ENCODE measurements at places on chromosomes 4 and X.

DNA sequence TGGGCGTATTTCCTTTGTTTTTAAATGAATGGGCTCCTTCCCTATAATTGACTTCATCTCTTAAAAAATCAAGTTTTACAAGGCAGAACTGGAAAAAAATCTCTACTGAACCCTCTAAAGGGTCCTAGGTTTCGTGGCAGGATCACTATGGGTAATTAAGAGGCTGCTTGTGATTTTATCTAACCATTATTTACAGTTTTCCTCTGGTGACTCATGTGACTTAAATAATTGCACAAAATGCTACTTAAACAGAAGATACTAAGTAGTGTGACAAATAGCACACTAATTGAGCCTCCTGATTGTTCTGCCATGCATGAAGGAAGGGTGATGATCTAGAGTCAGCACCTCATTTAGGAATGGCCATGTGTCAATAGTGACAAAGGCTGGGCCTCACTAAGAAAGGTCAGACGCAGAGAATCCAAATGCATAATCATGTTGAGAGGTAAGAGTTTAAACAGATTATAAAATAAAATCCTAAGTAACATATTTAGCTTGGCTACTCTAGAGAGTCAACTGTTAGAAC is 35.5 kb downstream of the OFD1 start:
- DNase-seq, result no peak

DNA sequence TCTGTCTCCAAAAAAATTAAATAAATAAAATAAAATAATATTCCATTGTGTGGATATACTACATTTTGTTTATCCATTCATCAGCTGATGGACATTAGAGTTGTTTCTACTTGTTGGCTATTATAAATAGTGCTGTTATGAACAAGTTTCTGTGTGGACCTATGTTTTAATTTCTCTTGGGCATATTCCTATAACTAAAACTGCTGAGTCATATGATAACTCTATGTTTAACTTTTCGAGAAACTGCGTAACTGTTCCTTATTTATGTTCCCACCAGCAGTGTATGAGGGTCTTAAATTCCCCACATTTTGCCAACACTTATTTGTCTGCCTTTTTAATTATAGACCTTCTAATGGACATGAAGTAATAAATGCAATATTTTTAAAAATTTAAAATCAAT is 369.5 kb downstream of the CHIC1 start:
- no peak for DNase-seq

DNA sequence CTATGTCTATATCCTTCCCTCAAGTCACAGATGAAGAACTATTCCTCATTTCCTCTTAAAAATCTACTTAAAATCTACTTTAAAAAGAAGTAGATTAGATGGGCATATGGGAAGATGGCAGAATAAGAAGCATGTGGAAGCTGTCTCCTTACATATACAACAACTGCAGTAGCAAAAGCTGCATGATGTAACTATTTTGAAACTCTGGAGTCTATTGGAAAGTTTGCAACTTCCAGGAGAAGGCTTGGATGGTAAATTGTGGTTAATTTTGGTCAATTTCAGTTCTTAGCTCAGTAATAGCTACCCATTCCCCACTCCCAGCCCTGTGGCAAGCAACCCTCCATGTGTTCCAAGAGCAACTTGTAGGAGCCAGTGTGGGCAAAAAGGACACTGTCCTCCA is 36.9 kb downstream of the MORC4 start:
- DNase-seq, result no peak

- no peak for DNase-seq
These were observed 102.3 kb upstream of the NUDT6 start for GRCh38 chr4:123024710-123025109.

DNA sequence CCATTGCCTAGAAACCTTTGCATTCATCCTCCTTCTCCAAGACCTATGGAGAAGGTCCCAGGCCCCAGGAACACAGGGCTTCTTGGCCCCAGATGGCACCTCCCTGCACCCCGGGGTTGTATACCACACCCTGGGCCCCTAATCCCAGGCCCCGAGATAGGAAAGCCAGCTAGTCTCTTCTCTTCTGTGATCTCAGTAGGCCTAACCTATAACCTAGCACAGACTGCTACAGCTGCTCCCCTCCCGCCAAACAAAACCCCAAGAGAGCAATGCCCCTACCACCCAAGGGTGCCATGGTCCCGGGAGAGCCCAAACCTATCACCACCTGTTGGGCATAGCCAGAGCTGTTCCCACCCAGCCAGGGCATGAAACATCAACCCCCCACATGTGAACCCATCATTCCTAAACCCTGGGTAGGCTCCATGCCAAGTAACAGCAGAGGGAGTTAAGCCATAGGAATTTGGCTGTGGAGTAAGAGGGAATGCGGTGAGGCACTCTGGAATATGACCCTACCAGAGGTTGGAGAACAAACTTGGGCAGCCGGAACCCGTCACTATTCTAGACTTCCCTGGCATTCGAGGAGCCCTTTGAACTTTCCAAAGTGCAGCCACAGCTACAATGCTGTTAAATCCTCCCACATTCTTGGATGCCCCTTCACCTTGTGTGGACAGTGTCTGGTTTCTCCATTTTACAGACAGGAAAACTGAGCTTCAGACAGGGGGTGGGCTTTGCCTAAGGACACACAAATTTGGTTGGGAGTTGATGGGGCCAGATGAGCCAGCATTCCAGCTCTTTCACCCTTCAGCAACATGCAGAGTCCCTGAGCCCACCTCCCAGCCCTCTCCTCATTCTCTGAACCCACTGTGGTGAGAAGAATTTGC is 10.9 kb upstream of the SASH3 start:
- no peak for DNase-seq

DNA sequence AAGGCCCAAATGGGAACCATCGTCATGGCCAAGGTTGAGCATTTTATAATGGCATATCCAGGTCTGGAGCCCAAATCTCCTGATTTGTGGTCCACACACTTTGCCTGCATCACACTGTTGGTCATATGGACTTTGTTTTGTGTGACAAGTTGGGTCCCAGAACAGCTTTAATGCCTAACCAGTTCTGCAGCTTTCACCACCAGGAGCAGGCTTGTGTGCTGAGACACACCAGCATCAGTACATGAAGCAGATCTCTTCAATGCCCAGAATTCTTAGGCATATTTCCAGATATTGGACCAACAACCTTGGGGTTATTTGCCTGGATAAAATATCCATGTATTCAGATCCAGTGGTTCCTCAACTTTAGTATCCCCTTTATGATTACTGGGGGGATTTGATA is 371.3 kb downstream of the FBXW7 start:
- no peak for DNase-seq

DNA sequence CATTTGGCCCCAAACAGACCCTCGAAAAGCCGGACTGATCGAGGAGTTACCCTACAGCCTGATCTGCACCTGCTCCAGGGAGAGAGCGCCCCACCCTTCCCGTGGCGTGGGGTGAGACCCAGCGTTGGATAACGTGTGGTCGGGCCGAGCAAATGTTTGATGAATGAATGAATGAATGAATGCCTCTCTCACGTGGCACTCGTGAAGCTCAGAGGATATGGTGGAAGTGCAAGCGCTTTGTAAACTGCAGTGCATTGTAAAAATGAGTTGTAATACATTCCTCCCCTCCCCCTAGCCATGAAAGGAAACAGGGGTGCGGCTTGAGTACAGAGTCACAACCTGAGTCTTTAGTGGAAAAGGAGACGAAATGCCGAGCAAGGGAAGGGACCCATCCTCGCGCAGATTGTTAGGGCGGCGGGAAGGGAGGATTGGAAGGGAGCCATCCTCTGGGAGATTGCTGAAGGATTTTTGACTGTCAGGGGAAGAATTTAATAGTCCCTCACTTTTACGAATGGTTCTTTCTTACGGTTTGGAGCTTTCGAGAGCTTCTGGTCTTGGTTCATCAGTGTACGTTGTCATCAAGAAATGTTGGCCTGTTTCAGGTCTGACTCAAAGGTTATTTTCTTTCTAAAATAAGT is 772 bp upstream of the FBXW7 start:
- no peak for DNase-seq

DNA sequence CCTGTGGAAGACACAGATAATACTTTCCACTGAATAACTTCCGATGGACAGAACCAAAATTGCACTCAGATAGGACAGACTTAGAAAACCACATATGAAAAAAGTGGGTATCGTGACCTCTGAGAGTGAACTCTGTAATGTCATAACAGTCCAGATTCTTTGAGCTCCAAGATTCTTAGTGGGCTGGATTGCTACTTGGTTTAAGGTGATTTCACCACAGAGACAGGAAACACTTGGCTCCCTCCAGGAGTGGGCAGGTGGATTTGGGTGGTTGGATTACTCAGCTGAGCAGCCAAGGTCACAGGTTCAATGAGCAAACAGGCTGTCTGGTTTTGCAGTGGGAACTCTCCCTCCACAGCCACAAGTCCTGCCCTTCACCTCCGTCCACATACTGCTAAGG is 126.0 kb downstream of the AFAP1 start:
- no peak for DNase-seq

GRCh38 chrX:10158279-10159144 is 1.7 kb downstream of the CLCN4 start:
- DNase-seq, result no peak

GRCh38 chr4:84699001-84699671 is 116.2 kb downstream of the CDS1 start:
- DNase-seq, result no peak

DNA sequence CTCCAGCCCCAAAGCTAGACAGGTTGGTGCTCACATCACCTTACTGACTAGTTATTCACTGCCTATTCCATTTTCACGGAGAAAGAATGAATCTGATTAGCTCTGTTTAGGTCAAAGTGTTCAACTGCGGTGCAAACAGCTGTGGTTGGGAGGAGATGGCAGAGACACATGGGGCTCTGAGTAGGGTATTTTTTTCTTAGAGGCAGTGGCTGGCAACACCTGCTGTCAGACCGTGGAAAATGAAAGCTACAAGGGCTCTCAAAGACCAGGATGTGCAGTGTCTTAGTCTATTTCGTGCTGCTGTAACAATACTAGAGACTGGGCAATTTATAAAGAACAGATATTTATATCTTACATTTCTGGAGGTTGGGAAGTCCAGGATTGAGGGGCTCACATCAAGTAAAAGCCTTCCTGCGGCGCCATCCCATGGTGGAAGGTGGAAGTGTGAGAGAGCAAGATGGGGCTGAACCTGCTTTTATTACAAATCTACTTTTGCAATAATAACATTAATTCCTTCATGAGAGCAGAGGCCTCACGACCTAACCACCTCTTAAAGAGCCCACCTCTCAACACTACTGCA is 10.6 kb downstream of the NYX start:
- no peak for DNase-seq

GRCh38 chrX:104668550-104668949 is 102.6 kb downstream of the IL1RAPL2 start:
- DNase-seq, result no peak

DNA sequence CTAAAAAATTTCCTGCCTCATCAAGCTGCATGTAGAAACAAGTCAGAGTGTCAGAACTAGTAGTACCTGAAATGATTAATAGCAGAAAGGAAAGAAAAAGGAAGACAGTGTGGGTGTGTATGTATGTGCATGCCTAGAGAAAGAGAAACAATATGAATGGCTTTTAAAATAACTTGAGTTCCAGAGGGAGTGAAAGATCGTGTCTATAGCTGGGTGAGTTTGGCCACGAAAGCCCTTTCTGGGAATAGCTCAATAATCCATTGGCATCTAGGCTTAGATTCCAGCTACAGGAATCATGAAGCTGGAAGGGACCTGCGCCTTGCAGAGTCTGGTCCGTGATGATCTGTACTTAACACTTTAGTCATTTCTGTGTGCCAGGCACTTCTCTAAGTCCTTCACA is 195.6 kb downstream of the RAPGEF2 start:
- no peak for DNase-seq

DNA sequence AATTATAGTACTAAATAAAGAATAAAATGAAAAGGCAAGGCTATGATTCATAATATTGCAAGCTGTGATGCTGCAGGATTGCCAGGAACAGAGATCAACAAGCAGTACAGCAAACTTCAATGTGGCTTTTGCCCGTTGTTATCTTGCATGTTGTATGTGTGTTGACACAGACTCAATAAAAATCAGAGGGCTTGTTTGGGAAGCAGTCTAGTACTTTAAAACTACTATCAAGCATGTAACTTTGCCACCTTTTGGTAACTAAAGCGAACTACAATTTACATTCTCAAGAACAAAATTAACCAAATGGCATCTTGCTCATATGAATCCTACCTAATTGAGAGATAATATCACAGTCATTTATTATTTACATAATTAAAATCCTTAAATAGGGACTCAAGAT is 79.8 kb upstream of the GPM6A start:
- DNase-seq, result no peak

- DNase-seq, result no peak
These were observed 7.8 kb downstream of the SERTM2 start for GRCh38 chrX:111519215-111519614.

- no peak for DNase-seq
These were observed 182.5 kb upstream of the INTU start for GRCh38 chr4:127450276-127450675.

GRCh38 chrX:10769696-10770619 is 149.6 kb upstream of the MID1 start:
- DNase-seq, result no peak

DNA sequence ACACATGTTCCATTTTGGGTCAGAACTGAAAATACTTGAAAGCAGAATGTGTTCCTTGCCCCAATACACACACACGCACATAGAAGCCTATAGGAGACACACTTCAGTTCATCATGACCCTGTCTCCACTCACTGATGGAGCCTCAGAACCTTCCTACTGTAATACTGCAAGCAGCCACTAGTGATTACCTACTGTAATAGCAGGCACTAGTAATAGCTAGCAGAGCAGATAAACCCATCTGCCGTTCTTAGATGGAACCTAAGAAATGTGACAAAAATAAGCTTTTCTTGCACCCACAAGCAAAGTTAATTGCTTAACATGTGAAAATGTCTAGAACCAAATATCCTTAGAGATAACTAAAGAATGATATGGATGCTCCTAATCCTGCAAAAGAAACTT is 13.6 kb downstream of the AMTN start:
- DNase-seq, result no peak

GRCh38 chrX:53080628-53081580 is 1.3 kb upstream of the TSPYL2 start:
- no peak for DNase-seq

DNA sequence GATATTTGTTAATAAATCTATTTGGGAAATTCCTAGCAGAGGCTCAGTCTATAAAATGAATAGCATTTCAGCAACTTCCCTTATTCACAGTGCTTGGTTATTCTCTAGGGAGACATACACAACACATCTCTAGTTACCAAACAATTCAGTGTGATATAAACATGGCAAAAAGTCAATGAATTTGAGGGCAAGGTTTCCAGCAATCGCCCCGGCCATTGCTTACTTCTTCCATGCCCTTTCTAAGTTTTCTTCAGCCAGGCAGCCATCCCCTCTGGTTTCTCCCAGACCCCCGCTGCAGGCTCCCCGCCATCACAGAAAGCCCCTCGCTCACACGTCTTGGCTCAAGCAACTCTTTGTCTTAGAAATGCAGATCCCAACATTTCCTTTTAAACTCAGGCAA is 4.4 kb downstream of the TLR7 start:
- DNase-seq, result no peak
